ENCODE measurements at places on chromosomes 6 and 20. TPM values are rescaled to one million over a fixed set of nuclear protein-coding genes. Genes with fewer than 3 reads are reported as not detected.

DNA sequence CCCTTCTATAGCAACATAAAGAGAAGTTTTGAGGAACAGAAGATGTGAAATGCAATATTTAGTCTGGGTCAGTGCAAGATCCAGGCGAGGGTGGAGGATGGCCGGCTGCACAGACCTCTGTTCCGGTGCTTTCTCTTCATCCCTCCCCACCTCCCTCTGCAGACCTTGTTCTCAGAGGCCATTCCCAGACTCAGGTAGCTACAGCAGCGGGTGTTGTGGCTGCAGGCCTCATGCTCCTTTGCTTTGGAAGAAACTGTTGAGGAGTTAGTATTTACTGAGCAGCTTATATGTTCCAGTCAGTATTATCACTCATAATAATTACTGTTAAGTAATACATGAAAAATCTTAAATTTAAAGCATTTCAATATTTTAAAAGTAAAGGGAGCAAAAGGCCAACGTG, 1.7 kb downstream of the BTN3A3 start:
- H3K4me3 ChIP-seq = no peak overlapping the region
- H3K27me3 ChIP-seq = no peaks in the 10 kb centered on the region
- H3K4me1 ChIP-seq = no peaks in the 10 kb centered on the region
- no peaks in the 10 kb centered on the region for H3K36me3 ChIP-seq
- no peak overlapping the region for H3K27ac ChIP-seq

- H3K27ac ChIP-seq = no peak overlapping the region
- H3K4me3 ChIP-seq = no peak overlapping the region
- 0 out of 2 replicates have a peak, but pooled peaks cover 6% of the 10 kb centered on the region for H3K4me1 ChIP-seq
Observed at GRCh38 chr20:10961651-10962288, 288.0 kb upstream of the JAG1 start.

DNA sequence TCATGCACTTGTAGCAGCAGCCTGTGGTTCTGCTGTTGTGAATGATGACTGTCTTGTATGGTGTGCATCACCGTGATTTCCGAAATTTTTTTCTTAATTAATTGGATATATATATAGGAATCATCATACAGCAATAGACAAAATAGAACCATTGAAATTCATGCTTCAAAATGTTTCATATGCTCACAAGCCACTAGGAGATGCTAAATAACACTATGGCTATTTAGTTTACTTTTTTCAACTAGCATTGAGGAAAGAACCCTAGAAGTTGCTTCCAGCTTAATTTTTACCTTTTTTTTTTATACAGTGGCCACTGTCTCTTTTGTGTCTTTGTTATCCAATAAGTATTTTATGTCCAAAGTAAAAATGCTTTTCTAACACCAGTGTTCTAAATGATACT, 485.4 kb downstream of the CDKAL1 start:
- H3K27me3 ChIP-seq = no peaks in the 10 kb centered on the region
- H3K4me1 ChIP-seq = 0 out of 2 replicates have a peak, but pooled peaks cover 4% of the 10 kb centered on the region
- no peak overlapping the region for H3K4me3 ChIP-seq
- H3K27ac ChIP-seq = no peak overlapping the region

DNA sequence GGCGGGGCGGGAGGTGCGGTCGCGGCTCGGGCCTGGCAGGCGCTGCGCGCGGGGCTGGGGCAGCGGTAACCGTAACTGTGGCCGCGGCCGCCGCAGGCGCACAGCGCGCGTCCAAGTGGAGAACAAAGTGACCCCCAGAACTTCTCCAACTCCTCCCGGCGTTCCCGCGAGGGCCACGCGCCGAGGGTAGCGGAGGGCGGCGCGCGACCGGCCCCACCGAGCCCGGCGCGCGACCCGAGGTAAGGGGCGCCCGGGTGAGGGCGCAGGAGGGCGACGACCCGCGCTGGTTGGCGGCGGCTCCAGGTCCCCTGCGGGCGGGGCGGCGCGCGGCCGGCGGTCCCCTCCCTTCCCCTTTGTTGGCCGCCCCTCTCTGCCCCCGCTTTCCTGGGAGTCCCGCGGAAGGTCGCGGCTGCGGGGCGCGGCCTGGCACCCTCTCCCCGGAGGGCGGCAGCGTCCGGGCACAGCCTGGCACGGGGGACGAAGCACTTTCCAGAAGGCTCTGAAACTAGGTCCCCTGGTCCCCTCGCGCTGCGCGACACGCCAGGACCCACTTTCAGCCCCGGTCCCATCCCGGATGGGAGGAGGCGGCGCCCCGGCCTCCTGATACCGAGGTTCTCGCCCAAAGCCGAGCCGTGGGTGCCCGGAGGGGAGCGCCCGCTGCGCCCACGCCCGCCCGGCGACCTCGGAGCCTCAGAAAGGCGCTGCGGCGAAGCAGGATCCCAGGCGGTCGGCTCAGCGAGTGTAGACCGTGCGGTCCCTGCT, at the start of gene TIAM2:
TIAM2 (plus strand) TSS at position 62 of the 762 bp plus-strand sequence. CDS start 133,909 bp downstream, outside the sequence.
- H3K27me3 ChIP-seq = no peaks in the 10 kb centered on the region
- peak; percentile 49 for DNase-seq
- peak within 1 kb of the TSS; percentile 87 for H3K4me3 ChIP-seq
- H3K4me1 ChIP-seq = peaks cover 28% of the 10 kb centered on the region

DNA sequence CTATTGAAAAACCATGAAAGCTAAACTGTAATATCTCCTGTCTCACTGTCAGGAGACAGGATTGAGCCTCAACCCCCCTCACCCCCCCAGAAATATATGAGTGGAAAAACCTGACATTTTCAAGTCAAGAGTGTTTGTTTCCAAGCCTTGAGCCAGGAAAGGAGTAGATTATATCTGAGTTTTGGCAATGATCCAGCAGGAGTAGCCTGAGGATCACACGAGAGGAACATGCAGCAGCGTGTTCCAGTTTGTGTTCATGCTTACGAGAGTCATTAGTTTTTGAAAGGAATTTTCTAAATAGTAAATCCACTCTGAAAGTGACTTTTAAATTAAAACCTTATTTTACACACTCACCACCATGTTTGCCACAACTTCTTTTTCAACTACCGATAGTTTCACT, 15.8 kb downstream of the IL22RA2 start:
- H3K36me3 ChIP-seq = no peaks in the 10 kb centered on the region
- no peaks in the 10 kb centered on the region for H3K27me3 ChIP-seq

DNA sequence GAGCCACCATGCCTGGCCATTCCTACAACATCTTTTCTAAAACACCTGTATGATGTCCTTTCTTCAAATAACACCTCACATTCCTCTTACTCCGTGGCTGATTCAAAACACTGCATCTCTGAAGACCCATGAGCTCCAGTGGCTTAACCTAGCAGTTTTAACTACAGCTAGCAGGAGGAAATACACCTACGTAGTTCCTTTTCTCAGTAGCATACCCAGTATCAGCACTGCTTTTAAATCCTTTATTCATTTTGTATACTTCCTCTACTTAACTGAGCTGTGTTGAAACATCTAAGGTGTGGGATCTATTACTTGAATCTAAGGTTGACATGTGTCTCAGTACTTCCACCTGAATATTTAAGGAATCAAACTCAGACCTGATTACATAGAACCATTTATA, 113.6 kb upstream of the CCDC28A start:
- H3K27ac ChIP-seq = no peak overlapping the region
- peaks cover 17% of the 10 kb centered on the region for H3K4me1 ChIP-seq
- no peaks in the 10 kb centered on the region for H3K36me3 ChIP-seq
- no peak overlapping the region for H3K4me3 ChIP-seq
- H3K27me3 ChIP-seq = no peaks in the 10 kb centered on the region
- no peak for DNase-seq

- H3K27me3 ChIP-seq = no peaks in the 10 kb centered on the region
- no peak for DNase-seq
- H3K36me3 ChIP-seq = no peaks in the 10 kb centered on the region
- H3K4me3 ChIP-seq = no peak overlapping the region
Observed at GRCh38 chr6:115728171-115728570, 332.5 kb downstream of the FRK start.

GRCh38 chr6:7895125-7895423, 15.5 kb downstream of the TXNDC5 start:
- no peak overlapping the region for H3K4me3 ChIP-seq
- H3K4me1 ChIP-seq = peaks cover 9% of the 10 kb centered on the region
- H3K27me3 ChIP-seq = no peaks in the 10 kb centered on the region
- H3K27ac ChIP-seq = no peak overlapping the region
- H3K36me3 ChIP-seq = no peaks in the 10 kb centered on the region

GRCh38 chr6:74826263-74826662, 379.6 kb downstream of the COL12A1 start:
- no peak overlapping the region for H3K27ac ChIP-seq
- H3K27me3 ChIP-seq = no peaks in the 10 kb centered on the region
- DNase-seq = no peak
- no peaks in the 10 kb centered on the region for H3K4me1 ChIP-seq
- H3K4me3 ChIP-seq = no peak overlapping the region

GRCh38 chr6:97177905-97178304, 105.1 kb downstream of the MMS22L start:
- H3K4me3 ChIP-seq = no peak overlapping the region
- H3K27me3 ChIP-seq = no peaks in the 10 kb centered on the region
- no peak for DNase-seq
- H3K4me1 ChIP-seq = peaks cover 28% of the 10 kb centered on the region
- no peaks in the 10 kb centered on the region for H3K36me3 ChIP-seq

DNA sequence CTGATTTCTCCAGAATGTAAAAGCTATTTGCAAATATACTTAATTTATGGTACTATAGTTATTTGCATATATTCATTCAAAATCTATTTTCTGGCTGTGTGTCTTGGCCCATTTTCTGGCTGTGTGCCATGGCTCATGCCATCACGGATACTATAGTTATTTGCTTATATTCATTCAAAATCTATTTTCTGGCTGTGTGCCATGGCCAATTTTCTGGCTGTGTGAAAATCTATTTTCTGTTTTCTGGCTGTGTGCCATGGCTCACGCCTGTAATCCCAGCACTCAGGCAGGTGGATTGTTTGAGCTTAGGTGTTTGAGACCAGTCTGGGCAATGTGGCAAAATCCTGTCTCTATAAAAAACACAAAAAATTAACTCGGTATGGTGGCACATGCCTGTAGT, 28.9 kb upstream of the RIPK1 start:
- H3K36me3 ChIP-seq = no peaks in the 10 kb centered on the region
- H3K4me3 ChIP-seq = no peak overlapping the region
- H3K27me3 ChIP-seq = no peaks in the 10 kb centered on the region
- H3K4me1 ChIP-seq = peaks cover 27% of the 10 kb centered on the region
- no peak overlapping the region for H3K27ac ChIP-seq

GRCh38 chr6:31740397-31741223, 805 bp downstream of the MSH5 start:
- no peaks in the 10 kb centered on the region for H3K36me3 ChIP-seq
- H3K27me3 ChIP-seq = no peaks in the 10 kb centered on the region
- H3K4me3 ChIP-seq = peak overlapping the region; percentile 69
- DNase-seq = no peak

DNA sequence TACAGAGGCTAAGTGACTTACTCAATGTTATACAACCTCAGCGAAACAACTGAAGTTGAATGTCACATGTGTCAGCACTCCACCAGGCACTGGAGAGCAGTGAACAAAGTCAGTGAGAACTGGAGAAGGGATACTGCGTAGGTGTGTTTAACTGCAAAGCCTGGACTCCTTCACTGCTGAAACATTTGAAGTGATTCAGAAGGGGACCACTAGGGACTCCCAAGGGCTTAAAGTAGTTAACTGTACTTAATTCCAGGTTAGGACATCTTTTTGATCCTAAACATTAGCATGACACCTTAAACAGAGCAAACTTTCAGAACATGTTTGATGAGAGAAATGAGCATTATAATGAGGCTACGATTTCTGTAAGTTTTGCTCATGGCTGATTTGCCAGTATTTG, 45.0 kb upstream of the ZBTB24 start:
- no peaks in the 10 kb centered on the region for H3K4me1 ChIP-seq
- H3K36me3 ChIP-seq = no peaks in the 10 kb centered on the region
- DNase-seq = peak; percentile 34
- no peaks in the 10 kb centered on the region for H3K27me3 ChIP-seq
- H3K4me3 ChIP-seq = no peak overlapping the region

GRCh38 chr20:25051386-25052155, 6.4 kb downstream of the ACSS1 start:
- peak; percentile 14 for DNase-seq
- H3K4me1 ChIP-seq = peaks cover 25% of the 10 kb centered on the region
- H3K27me3 ChIP-seq = no peaks in the 10 kb centered on the region

GRCh38 chr6:70669133-70669532, 1.4 kb downstream of the SMAP1 start:
- peak overlapping the region; percentile 96 for H3K4me3 ChIP-seq
- H3K27ac ChIP-seq = peak overlapping the region; percentile 53
- DNase-seq = no peak

- H3K27me3 ChIP-seq = no peaks in the 10 kb centered on the region
- no peaks in the 10 kb centered on the region for H3K4me1 ChIP-seq
- no peak overlapping the region for H3K27ac ChIP-seq
Observed at GRCh38 chr6:364609-365540, 26.7 kb upstream of the IRF4 start.

GRCh38 chr6:142756215-142756630, 188.8 kb downstream of the HIVEP2 start:
- peak; percentile 20 for DNase-seq
- H3K27ac ChIP-seq = no peak overlapping the region
- no peaks in the 10 kb centered on the region for H3K36me3 ChIP-seq

Gene NOL4L
- total RNA-seq = 80.9 TPM

Gene STMND1
- not detected for total RNA-seq

Gene ADTRP
- 5.2 TPM for total RNA-seq

Gene SIRPD
- total RNA-seq = not detected

Gene TNXB
- total RNA-seq = 3.9 TPM

Gene LPIN3
- 32.6 TPM for total RNA-seq

Gene PRL
- not detected for total RNA-seq

Gene AVP
- not detected for total RNA-seq

Gene CCDC167
- 30.6 TPM for total RNA-seq

Gene DCDC2
- 191 TPM for total RNA-seq
